ENCODE measurements at places on chromosomes 5 and 9. TPM values are rescaled to one million over a fixed set of nuclear protein-coding genes. Genes with fewer than 3 reads are reported as not detected.

ESM1 gene
- total RNA-seq: not detected

FGF10 gene
- total RNA-seq: not detected

IL13 gene
- not detected for total RNA-seq

ZNF658 gene
- total RNA-seq: 2.8 TPM

NEUROG1 gene
- not detected for total RNA-seq

CSF1R gene
- 0.33 TPM for total RNA-seq

KDM4C gene
- 8.9 TPM for total RNA-seq

HAPLN1 gene
- not detected for total RNA-seq

IL3 gene
- not detected for total RNA-seq

FBP2 gene
- total RNA-seq: not detected

OGN gene
- total RNA-seq: not detected

ADAMTSL2 gene
- not detected for total RNA-seq

MOB3B gene
- total RNA-seq: 7.9 TPM

PCDHB4 gene
- not detected for total RNA-seq

KIF27 gene
- 1.3 TPM for total RNA-seq

ADRA1B gene
- 19.1 TPM for total RNA-seq

SLC34A1 gene
- not detected for total RNA-seq

SLC36A2 gene
- total RNA-seq: not detected

IFNA21 gene
- total RNA-seq: not detected

FCN2 gene
- not detected for total RNA-seq

SLF1 gene
- total RNA-seq: 6.6 TPM

GPR21 gene
- not detected for total RNA-seq

MAMDC4 gene
- 5.7 TPM for total RNA-seq

COMMD10 gene
- 36.7 TPM for total RNA-seq

ELP1 gene
- 20.1 TPM for total RNA-seq

CEP120 gene
- total RNA-seq: 12.0 TPM

CARD9 gene
- 1.0 TPM for total RNA-seq

IL5 gene
- total RNA-seq: not detected

SLC46A2 gene
- total RNA-seq: not detected

CDH9 gene
- not detected for total RNA-seq

PCDHA4 gene
- total RNA-seq: 0.95 TPM

PCDHB12 gene
- not detected for total RNA-seq

MAP1B gene
- total RNA-seq: 35.6 TPM

IFNA13 gene
- not detected for total RNA-seq

GARIN3 gene
- total RNA-seq: not detected

SEMA6A gene
- not detected for total RNA-seq

SGCD gene
- total RNA-seq: 3.9 TPM

HRH2 gene
- 0.46 TPM for total RNA-seq

ARHGEF39 gene
- 18.0 TPM for total RNA-seq

All from A549 treated with ZK216348 at 1 μM for 4 hours (cell line).